ENCODE measurements at places on chromosomes 4 and X.

GRCh38 chrX:15471028-15471427 lies 22.1 kb downstream of the PIR start:
- DNase-seq, result peak; percentile 82

DNA sequence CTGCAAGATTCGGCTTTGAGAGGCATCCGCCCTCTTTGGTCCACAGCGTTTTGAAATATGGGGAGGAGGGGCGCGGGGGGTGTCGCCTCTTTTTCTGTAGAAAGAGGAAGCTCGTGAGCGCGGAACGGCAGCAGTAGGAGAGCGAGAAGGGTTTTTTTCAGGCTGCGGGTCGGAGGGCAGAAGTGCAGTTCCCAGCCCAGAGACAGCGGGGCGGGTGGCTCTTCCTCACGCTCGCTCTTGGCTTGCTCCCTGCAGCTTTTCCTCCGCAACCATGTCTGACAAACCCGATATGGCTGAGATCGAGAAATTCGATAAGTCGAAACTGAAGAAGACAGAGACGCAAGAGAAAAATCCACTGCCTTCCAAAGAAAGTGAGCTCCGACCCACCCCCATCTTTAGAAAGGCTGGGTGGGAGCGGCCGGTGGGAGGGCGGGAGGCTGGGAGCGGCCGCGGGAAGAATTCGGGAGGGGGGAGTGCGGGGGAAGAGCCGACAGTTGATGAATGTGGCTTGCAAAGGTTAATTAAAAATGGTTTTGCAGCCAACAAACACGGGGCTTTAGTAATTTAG lies 1.2 kb downstream of the TMSB4X start:
- peak; percentile 83 for DNase-seq

DNA sequence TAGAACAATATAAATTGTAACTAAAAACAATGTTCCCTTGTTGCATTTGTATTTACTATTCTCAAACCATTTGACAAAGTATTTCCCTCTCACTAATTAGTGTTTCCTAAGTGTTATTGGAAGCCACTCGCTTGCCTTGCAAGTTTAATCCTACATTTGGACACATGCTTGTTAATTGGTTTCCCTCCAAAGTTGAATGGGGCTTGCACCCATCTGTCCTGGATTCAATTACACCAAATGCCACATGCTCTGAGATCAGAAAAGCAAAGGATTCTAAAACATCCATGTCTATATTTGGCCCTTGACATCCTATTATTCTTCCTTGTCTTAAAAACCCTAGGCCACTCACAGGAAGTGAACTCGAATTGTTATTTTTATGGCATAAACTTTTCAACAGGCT lies 146.6 kb downstream of the AMELX start:
- DNase-seq, result no peak

DNA sequence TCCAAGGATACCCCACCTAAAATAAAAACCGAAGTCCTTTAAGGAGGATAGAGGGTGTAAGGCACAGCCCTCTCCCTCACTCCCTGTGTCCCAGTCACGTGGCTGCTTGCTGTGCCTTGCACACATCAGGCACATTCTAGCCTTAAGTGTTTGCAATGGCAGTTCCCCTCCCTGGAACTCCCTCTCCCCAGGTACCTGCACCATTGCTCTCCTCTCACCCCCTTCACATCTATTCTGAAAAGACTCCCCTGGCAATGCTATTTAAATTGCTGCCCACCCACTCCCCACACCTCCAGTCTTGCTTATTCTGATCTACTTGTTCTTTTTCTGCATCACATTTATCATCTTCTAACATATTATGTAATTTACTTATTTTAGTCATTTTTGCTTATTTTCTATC lies 91.6 kb upstream of the LNX1 start:
- no peak for DNase-seq

DNA sequence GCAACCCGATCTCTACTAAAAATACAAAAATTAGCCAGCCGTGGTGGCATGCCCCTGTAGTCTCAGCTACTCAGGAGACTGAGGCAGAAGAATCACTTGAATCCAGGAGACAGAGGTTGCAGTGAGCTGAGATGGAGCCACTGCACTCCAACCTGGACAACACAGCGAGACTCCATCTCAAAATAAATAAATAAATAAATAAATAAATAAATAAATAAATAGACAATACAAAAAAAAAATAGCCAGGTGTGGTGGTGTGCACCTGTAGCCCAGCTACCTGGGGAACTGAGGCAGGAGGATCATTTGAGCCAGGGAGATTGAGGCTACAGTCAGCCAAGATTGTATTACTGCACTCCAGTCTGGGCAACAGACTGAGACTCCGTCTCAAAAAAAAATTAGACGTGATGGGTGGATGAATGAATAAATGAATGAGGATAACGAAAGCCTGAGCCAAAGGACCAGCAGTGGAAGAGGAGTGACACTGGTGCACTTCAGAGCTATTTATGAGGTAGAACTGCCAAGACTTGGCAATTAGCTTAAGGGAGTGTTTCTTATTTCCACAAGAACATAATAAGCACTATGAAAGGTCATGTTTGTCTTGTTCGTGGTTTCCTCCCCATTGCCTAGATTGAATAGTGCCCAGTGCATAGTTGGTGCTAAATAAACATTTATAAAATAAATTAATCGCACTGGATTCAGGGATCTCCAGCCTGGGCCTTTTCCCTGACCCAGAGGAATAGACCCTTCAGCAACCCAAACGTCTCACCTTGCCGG lies 232.2 kb downstream of the IDS start:
- DNase-seq, result no peak

DNA sequence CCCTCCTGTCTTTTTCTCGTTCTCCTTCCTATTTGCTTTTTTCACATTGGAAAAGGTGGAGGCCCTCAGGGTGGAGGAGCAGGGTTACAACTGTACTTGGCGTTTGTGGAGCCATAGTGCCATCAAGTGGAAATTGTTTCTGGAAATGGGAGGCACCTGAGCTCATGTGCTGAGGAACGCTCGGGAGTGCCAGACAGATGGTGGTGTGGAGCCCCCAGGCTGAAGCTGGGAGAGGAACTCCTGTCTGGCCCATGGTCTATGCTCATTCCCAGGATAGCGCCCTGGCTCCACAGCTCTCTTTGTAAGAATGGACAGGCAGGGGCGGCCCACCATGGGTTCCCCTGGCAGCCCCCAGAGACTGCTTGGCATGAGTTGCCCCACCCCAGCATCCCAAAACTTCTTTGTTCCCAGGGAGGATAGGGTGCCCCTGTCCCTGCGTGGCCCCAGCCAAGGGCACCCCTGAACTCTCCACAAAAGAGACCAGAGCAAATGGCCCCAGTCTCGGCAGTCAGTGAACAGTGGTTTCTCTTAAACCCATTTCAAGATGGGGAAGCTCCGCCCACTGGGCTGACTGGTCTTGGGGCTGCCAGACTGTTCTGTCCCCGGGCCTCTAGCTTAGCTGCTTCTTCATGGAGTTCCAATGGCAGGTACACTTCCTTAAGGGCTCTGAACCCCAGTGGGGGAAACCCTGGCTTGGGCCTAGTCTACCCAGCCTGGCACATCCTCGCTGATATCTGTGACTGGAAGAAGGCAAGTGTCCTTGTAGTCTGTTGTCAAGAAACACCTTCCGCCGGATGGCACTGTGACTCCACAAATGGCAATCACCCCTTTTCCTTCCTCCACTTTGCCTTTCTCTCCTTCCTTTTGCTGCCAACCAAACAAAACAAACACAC lies 70.1 kb downstream of the NBDY start:
- DNase-seq, result no peak

DNA sequence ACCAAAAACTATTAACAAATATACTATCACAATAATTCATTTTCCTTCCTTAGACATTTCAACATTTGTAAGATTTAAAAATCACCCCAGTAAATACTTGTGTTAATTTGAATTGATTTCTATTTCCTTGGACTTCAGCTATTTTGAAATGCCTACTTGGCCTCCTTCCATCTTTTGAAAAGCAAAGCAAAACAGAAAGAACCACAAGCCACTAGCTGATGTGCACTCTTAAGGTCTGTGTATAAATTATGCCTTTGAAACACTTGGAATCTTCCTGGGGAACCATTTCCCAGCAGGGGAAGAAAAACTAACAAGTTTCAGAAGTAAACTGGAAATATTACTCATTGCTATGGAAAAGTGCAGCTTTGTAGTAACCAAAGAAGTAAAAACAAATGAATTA lies 139.8 kb downstream of the CLCN4 start:
- no peak for DNase-seq

- DNase-seq, result no peak
Observed at GRCh38 chrX:97397371-97397770, 513.7 kb downstream of the RPA4 start.

- DNase-seq, result peak; percentile 63
Observed at GRCh38 chr4:25030277-25031076, at the start of gene LGI2. LGI2 (minus strand) TSS chr4:25030946; CDS start chr4:25030693, 253 bp downstream.

- no peak for DNase-seq
Observed at GRCh38 chr4:78732332-78733104, 43.6 kb upstream of the BMP2K start.

DNA sequence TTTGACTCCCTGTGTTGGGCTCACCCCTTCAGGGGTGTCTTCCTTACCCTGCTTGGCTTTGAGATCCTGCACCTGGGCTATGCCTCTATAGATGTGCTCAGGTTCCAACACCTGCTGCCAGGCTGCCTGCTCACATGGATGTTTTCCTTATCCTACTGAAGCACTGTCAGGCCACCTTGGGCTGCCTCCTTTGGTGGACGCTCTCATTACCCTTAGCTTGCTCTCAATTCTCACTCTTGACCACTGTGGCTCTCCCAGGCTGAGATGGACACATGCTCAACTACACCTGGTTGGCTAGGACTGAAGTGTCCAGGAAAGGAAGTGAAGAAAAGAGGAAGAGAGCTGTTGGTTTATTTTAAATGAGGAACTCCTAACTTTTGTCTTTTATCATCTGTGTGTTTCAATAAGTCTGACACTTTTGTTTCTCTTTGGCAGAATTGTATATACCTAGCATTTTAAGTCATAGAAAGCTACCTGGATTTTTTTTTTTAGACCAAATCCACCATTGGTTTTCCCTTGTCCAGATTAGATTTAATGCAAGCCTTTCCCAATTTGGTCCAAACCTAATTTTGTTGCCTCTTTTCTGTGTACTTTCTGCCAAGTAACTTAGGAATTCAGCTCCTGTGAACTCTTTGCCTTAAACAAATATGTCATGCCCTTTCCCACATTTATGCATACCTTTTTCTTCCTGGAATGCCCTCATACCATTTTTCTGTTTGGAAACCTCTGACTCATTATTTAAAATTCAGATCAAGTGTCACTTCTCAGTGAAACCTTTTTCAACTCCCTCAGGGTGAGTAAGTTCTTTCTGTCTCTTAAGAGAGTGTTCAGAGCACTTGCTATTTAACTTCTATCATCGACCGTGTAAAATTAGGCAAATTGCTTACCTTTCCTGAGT lies 175.8 kb downstream of the GC start:
- DNase-seq, result no peak

- no peak for DNase-seq
Observed at GRCh38 chrX:43423876-43424275, 232.2 kb upstream of the MAOA start.

DNA sequence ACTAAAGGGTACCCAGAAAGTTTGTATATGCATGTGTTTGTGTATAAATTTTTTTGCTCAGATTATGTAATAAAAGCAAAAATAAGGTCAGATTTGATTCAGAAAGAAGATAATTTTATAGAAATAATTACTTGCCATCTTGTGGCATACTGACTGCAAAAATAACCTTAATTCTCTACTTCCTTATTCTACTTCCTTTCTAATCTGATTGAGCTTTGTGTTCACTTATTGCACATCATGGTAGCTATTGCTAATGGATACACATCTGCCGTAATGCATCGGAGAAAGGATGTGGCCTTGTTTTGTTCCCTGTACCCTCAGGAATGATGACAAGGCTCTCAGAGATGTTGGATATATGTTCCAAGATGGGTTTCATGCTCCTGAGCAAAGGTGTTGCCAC lies 10.5 kb upstream of the GNPDA2 start:
- DNase-seq, result no peak

- peak; percentile 67 for DNase-seq
Observed at GRCh38 chrX:124256216-124256615, 76.2 kb upstream of the TEX13D start.

GRCh38 chrX:143787341-143787740 lies 66.8 kb upstream of the SPANXN2 start:
- no peak for DNase-seq

DNA sequence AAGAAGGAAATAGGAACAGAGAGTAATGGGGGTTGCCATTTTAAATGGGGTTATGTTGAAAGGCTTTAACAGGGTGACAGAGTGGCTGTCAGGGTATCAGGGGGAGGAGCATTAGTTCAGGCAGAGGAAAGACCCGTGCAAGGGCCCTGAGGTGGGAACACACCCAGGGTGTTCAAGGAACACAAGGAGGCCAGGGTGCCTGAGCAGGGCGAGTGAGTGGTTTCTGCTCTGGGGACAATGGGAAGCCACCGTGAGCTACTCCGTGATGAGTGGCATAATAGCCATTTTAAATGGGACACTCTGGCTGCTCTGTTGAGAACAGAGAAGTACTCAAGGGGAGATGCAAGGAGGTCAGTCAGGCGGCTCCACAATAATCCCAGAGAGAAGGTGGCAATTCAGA lies 4.5 kb downstream of the EVC2 start:
- no peak for DNase-seq

GRCh38 chr4:138235419-138235952 lies 6.7 kb downstream of the SLC7A11 start:
- no peak for DNase-seq

GRCh38 chr4:136818811-136819330 lies 713.4 kb downstream of the PCDH18 start:
- no peak for DNase-seq

DNA sequence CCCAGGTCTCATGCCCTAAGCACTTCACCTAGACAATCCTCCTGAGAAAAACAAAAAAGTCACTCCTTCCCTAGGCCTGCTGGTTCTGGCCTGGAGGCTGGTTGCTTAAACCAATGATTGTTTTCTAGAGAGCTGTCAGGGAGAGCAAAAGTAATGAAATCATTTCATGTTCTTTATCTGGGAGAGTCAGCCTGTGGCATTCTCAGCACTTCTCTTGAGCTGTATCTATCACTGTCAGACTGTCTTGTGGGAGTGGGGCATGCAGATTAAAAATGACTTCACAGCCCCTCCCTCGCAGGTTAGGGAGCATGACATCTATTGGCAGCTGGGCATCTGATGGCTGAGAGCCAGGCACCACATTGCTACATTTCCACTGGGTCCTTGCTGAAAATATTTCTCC lies 20.4 kb upstream of the TMEM154 start:
- no peak for DNase-seq

DNA sequence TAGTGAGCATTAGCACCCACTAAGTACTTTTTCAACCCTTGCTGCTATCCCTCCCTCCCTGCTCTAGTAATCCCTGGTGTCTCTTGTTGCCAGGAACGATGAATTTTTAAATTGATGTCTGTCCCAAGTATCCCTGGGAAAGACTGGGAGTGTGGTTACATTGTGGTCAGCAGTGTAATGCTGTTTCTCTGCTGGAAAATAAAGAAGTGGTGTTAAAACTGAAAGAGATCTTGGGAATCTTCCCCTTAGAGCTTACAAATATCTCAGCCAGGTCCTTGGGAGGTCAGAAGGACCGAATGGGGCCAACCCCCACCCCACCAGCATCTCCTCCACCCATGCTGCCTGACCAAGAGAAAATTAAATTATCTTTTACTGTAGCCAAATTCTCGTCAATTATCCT lies 174.5 kb upstream of the MXRA5 start:
- DNase-seq, result no peak
